ENCODE measurements at places on chromosomes 2 and 18.

DNA sequence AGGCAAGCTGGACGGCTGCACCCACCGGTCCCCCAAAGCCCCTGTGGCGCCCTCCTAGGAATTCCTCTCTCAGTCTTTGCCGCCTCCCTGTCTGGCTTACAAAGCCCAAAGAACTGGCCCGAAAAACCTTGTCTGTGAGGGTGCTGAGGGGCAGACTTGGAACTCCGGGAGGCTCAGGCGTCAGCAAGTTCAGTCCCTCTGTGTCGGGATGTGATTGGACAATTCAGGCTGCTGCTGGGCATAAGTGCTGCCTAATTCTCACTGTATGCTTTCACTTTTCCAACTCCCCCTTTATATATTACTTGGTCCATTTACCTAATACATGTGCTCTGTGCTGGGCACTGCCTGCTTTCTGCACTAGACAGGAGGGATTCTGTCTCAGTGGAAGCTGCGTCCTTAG, 20.3 kb upstream of the SH3RF3 start:
- no peak for DNase-seq

GRCh38 chr2:66862885-66863650, 428.1 kb downstream of the MEIS1 start:
- no peak for DNase-seq

DNA sequence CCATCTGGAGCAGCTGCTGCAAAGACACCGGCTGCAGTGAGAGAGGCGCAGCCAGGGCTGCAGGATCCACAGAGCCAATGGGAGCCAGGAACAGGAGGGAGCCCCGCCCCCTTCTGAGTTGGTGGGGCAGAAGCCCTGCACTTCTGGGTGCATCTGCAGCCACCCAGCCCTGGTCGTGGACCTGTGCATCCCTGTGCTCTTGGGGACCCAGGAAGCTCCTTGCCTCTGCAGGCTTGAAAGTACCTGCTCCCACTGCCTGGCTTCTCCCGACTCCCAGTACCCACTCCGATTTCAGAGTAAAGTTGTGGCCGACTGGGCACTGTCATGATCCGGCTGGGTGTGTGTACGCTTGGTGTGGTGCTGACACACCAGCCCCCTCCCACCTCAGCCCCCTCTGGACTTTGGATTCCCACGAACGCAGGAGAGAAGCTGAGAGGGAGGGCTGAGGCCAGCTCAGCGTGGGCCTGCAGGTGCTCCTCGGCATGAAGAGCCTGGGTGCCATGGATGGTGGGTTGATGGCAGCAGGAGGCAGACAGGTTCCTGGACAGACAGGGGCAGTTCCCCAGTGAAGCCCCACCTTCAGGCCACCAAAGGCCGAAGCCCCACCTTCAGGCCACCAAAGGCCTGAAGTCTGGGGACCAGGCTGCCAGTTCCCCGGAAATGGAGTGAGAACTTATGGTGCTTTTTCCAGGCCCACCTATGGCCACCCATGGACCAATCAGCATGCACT, 34.9 kb downstream of the LRRTM4 start:
- no peak for DNase-seq

DNA sequence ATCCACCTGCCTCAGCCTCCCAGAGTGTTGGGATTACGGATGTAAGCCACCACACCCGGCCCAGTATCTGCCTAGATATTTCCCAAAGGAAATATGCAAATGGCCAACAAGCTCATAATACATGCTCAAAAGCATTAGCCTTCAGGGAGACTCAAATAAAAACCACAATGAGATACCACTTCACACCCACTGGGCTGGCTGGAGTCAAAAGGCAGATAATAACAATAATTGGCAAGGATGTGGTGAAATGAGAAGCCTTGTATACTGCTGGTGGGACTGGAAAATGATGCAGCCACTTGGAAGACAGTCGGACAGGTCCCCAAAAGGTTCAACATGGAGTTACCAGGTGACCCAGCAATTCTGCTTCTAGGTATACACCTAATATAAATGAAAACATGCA, 20.5 kb upstream of the ZNF516 start:
- no peak for DNase-seq

DNA sequence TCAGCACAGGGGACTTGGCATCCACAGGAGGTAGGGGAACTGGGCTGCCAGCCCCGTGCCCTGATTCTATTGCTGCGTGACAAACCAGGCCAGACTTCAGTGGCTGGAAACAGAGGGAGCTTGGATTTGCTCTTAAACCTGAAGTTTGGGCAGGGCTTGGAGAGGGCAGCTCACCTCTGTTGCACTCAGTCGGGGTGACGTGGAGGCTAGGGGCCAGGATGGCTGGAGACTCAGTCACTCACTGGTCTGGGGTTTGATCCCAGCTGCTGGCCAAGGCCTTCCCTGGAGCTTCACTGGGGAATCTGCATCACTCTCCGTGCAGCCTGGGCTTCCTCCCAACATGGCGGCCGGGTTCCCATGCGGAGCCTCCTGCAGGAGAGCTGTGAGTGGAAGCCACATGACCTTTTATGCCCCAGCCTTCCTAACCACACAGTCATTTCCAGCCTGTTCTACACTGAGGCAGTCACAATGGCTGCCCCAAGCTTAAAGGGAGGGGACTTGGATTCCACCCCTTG, 175.2 kb upstream of the HDAC4 start:
- DNase-seq: no peak

DNA sequence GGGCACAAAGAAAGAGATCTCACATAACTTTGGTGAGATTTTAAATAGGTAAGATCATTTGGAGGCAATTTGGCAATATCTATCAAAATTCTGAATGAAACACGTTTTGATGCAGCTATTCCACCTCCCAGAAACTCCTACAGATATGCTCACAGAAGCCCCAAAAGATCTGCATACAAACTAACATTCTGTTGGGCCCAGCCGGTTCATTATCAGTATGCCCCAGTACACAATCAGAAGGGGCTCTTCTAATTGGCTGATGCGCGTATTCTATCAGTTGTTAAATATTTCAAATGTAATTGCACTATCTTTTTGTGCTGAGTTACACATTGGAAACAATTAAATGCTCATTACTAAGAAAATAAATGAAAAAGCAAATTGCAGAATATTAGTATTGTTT, 7.1 kb upstream of the TGIF1 start:
- no peak for DNase-seq

- DNase-seq: no peak
Measured at GRCh38 chr2:206665251-206665650, 23.0 kb downstream of the FAM237A start.

DNA sequence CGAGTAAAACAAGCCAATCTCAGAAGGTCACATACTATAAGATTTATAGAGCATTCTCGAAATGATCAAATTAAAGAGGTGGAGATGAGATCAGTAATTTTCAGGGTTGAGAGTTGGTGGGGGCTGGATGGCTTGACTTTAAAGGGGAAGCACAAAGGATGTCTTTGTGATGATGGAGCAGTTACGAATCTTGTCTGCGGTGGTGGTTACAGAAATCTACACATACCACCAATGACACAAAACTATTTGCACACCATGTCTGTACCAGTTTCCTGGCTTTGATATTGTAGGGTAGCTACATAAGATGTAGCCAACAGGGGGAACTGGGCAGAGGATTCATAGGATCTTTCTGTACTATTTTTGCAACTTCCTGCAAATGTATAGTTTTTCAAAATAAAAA, 190.6 kb upstream of the SMIM21 start:
- no peak for DNase-seq

GRCh38 chr2:207130958-207131521, 34.7 kb downstream of the KLF7 start:
- DNase-seq: no peak

DNA sequence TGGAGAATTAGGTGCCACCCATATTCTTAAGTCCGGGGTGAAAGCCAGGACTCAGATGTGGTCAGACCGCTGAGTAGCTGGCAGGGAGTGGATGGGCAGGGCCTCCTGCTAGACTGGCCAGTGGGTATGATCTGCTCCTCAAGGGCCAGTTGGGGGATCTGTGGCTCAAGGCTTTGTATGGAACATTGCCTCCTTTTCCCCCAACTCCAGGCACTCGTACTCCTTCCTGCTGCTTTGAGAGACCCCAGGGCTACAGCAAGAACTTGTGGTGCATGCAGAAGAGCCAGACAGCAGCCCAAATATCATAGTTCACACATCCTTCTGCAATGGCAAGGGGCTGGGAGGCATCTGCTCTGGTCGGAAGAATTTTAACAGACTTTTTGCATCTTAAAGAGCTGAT, 61.7 kb downstream of the PDCL3 start:
- no peak for DNase-seq

- DNase-seq: no peak
Measured at GRCh38 chr2:52936029-52936428, 831.6 kb upstream of the CHAC2 start.

GRCh38 chr18:5518179-5518770, 25.5 kb downstream of the EPB41L3 start:
- DNase-seq: no peak

Data from CD4-positive, alpha-beta T cell treated with Interferon alpha-2 for 1 hour (primary cell).